ENCODE measurements at places on chromosomes 1 and 21.

DNA sequence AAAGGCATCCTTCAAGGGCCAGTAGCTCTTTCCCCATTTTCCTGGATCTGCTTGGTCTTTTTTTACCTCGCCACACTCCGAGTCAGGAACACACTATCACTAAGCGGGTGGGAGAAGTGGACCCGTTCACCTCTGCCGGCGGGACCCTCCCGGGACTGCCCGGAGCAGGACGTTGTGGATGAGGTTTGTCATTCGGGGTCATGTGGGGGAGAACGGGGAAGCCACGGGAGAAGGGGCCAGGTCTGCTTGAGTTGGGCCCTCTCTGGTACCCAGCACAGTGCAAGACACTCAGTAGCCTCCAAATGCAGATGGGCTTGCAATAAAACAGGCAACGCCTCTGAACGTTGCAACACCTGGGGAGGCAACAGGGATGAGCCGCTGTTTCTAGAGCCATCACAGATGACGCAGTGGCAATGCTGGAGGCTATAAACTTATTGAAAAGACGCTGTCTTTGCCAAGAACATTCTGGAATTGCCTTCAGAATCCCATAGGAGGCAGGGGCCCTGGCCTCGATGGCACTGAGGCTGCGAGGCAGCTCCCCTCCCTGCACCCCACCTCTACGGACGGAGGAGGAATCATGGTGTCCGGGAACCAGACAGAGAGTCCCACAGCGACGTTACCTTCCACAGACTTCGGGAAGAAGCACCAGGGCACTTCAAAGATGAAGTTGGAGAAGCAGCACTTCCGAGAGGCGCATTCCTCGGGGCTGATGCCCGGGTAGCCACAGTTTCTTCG, 3.8 kb downstream of the TFF2 start:
- no peak for DNase-seq

- no peak for DNase-seq
These were observed 749 bp downstream of the SDCCAG8 start for GRCh38 chr1:243256590-243256989.

GRCh38 chr1:48629867-48630266, 146.8 kb downstream of the BEND5 start:
- DNase-seq, result no peak

DNA sequence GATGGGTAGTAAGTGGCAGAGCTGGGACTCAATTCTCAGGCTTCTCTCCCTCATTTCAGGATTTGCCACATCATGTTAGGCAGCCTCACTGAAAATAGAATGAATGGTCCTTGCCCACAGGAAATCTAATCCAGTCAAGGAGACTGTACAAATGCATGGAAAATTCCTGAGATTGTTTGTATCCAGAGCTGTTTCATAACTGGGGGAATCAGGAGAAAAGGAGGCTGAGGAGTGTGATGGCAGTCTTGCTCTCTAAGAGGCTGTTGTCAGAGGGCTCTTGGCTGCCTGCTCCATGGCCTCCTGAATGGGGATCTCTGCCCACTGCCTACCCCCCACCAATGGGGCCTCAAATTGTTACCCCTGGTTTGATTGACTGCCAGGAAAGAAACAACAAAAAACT, 141.9 kb upstream of the TNR start:
- DNase-seq, result no peak

DNA sequence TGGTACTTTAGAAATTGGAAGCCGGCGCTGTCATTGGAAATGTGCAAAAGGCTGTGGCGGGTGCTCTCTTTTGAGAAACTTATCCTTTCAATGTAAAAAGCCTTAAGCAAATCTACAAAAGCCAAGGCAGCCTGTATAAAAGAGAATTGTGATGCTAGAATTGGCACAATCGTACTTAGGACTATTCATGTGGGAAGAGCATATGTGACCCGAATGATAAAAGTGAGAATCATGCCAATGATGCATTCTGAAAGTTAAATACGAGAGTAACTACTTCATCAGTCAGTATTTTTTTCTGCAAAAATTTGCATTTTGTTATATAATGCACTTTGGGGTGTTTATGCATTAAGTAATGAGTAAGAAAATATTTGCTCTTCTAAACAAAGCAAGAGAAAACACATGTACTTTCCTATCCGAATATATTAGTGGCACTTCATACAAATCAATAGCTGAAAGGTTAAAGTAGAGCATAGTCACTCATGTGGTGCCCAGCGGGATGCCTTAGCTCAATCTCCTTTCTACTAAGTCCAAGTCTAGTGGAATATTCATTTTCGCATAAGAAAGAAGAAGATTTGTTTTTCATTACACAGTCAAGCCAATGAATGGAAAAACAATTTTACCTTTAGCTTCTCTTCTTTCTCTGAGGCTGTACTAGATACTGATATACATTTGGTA, 1256.6 kb upstream of the B3GALT2 start:
- DNase-seq, result no peak

- DNase-seq, result no peak
These were observed 124.0 kb downstream of the NGF start for GRCh38 chr1:115214098-115214497.

- DNase-seq, result no peak
These were observed 2.7 kb downstream of the DMBX1 start for GRCh38 chr1:46492269-46492853.

DNA sequence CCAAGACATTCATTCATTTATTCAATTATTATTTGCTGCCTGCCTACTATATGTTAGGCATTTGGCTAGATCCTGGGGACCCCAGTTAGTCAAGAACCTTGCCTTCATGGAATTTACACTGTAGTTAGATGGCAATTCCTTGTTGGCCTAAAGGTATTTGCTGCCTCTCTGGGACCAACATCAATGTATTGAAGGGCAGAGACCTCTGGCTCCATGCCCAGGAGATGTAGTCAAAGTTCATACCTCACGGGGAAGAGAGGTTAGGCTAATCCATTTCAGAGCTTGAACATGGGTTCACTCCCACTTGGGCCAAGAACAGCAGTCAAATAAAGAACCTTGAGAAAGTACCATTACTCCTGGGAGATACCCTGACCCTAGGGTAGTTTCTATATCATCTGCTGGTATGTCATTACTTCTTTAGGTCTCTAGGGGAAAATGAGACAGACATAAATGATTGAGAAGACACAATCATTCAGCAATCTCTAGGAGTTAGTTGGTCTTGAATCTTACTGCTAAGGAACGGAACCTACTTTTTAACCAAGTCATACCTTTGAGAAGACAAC, 32.0 kb downstream of the SORT1 start:
- DNase-seq, result no peak

DNA sequence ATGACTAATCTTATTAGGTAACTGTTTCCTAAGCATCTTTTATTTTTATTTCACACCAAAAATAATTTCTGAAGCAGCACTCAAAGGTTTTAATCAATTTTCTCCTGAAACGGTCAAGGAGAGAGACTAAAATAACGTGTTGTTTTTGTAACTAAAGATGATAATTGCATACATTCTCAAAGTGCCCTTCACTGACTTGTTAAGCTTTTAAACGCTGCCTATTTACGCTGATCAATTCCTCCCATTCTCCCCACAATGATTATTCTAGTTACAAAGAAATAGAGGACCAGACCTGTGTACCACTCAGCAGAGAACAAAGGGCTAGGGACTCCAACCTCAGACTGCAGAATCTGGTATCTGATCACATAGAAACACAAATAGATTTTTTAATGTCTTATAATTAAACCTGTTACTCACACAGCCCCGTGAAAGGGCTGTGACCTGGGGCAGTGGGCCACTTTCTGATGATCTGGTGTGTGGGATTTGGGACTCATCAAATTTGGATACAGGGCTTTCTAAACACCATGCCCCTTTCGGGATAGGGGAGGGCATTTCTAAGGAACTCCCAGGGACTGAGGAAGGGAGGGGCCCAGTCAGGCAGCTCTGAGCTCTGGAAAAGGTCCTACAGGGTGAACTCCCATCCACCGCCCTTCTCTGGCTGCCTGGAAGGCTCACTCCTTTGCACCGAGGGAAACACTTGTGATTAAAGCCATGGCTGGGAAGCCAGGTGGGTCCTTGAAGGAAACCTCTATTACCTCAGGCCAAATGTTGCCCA, 65.2 kb downstream of the BCAR3 start:
- DNase-seq, result peak; percentile 67

- DNase-seq, result no peak
These were observed 845 bp upstream of the KLHDC8A start for GRCh38 chr1:205357567-205357966.

GRCh38 chr1:25684216-25684965, 67.8 kb downstream of the MAN1C1 start:
- DNase-seq, result no peak

- DNase-seq, result no peak
These were observed 450.7 kb upstream of the ZP4 start for GRCh38 chr1:238341395-238341794.

- DNase-seq, result peak; percentile 48
These were observed 42.4 kb downstream of the PEX14 start for GRCh38 chr1:10516925-10517676.

- DNase-seq, result no peak
These were observed 37.8 kb downstream of the SMAP2 start for GRCh38 chr1:40411294-40411693.

GRCh38 chr1:65253800-65254319, 55.5 kb upstream of the DNAJC6 start:
- DNase-seq, result no peak

- DNase-seq, result peak; percentile 94
These were observed 611 bp upstream of the AKT3 start for GRCh38 chr1:243850452-243851256.

GRCh38 chr1:211724687-211725196, 49.3 kb upstream of the NEK2 start:
- no peak for DNase-seq

GRCh38 chr1:1911350-1912041, 3.6 kb upstream of the CALML6 start:
- DNase-seq, result no peak

GRCh38 chr1:205375835-205376545, 19.3 kb upstream of the KLHDC8A start:
- no peak for DNase-seq

DNA sequence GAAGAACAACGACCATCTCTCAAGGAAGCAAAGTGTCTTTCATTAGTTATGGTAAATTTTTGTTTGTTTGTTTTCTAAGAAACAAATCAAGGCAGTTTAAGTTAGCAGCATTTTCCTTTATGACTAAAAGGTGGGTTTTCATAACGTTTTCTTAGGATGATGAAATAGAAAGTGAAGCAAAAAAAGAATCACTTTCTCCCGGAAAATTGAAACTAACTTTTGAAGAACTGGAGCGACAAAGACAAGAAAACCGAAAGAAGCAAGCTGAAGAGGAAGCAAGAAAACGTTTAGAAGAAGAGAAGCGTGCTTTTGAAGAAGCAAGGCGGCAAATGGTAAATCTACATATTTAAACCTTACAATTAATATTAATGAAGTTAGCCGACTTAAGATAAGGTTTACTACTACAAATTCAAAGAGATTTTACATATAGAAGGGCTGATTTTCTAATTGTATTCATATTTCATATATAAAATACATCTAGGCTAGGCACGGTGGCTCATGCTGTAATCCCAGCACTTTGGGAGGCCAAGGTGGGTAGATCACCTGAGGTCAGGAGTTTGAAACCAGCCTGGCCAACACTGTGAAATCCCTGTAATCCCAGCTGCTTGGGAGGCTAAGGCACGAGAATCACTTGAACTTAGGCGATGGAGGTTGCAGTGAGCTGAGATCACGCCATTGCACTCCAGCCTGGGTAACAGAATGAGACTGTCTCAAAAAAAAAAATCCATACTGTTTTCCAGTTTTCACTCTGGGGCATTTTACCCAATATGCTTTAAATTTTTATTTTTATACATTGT, 38.3 kb downstream of the NEXN start:
- DNase-seq, result no peak

DNA sequence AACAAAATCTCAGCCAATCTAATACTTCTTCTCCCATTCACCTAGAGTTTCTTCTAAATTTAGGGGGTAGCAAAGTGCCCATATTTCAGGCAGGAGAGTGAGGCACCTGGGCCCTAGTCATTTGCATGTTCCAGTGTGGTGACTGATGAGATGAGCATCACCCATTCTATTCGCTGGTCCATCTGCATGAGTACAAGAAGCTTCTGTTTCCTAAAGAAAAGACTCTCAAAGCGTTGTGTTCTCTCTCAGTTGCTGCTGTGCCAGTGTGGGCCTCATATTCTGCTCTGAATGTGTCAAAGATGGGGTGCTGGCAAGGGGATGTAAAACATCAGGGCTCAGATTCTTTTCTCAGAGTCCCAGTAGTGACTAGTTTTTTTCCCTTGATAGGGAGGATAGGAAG, 16.1 kb upstream of the DPYD start:
- no peak for DNase-seq

DNA sequence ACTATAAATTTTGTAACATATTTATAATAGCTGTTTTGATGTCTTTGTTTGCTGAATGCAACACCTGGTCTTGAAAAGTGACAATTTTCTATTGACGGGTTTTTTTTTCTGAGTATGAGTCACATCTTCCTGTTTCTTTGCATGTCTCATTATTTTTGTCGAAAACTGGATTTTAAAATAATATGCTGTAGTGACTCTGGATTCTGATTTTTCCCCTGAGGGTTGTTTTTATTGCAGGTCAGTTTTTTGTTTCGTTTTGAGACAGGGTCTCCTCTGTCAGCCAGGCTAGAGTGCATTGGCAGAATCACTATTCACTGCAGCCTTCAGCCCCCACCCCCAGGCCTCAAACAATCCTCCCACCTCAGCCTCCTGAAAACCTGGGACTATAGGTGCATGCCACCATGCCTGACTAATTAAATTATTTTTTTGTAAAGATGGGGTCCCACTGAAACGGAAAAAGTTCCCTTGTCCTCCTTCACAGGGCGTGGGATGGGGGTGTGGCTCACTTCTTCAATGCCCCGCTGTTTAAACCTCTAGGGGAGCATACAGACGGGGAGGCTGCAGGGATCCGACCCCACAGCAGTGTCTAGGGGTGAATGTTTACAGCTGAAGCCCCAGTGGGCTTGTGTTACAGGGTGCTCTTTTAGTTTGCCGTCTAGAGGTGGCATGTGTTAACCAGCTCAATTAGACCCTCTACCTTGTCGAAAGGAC, 11.3 kb upstream of the PPIE start:
- no peak for DNase-seq

GRCh38 chr1:9900142-9901043, 9.7 kb downstream of the CTNNBIP1 start:
- peak; percentile 38 for DNase-seq

- DNase-seq, result no peak
These were observed 19.0 kb upstream of the CENPF start for GRCh38 chr1:214583824-214584554.

GRCh38 chr21:40316104-40316503, 448.9 kb downstream of the PCP4 start:
- no peak for DNase-seq

DNA sequence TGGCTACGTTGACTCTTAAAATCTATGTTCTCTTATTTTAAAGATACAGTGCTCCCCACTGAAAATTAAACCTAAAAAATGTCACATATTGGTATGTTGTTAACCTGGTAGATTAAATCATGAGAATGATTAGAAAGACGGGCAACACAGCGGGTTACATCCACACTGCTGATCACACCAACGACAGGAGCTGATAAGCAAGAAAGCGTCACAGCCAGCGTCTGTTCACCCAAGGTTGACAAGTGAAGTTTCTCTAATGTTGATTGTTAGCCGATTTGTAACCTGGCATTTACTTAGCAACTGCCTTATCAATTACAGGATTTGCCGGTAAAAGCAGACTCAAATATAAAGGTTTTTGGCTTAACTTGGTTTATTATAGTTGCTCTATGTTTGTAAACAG, 149.3 kb downstream of the NR5A2 start:
- DNase-seq, result no peak
